Glutamatergic neuron (in vitro differentiated cells): ENCODE measurements at places on chromosomes 1 and 21. TPM values are rescaled to one million over a fixed set of nuclear protein-coding genes. Genes with fewer than 3 reads are reported as not detected.

DNA sequence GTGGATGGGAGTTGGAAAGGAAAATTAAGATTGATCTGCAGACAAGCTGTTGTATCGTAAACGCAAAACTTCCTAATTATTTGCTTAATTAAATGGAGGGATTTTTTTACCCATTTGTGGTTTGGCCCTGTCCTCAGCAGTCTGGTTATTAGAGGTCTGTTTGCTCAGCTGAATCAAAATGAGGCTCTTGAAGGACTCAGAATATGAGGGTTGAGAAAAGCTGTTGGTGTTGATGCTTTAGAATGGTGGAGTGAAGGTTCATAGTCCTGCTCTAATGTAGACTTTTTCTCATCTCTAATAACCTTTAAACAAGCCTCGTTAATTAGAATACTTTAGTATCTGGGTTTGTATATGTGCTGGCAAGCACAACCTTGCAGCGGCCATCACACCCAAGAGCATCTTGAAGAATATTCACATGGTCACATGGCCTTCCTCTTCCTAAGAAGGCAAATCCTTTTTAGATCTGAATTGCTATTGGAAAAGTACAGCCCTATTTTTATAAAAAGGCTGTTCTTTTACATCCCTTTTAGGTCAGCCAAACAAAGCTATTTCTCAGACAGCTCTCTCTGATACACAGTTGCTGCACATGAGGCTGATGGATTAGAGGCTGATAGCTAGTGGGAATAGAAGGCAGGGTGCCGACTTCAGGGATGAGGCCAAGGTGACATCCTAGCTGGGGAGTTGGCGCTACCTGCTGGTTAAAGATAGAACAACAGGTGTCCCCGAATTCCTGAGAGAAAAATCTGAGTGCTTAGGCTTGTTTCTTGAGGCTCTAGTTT lies 53.8 kb downstream of the MACF1 start:
- H3K36me3 ChIP-seq = no peaks in the 10 kb centered on the region
- peak; percentile 62 for DNase-seq
- H3K27ac ChIP-seq = no peak overlapping the region
- H3K27me3 ChIP-seq = no peaks in the 10 kb centered on the region
- peaks cover 6% of the 10 kb centered on the region for H3K4me1 ChIP-seq
- peak overlapping the region; percentile 7 for H3K4me3 ChIP-seq

GRCh38 chr1:180188091-180188506 lies 33.4 kb downstream of the QSOX1 start:
- H3K27ac ChIP-seq = no peak overlapping the region
- DNase-seq = peak; percentile 84
- H3K27me3 ChIP-seq = peaks cover 22% of the 10 kb centered on the region
- peaks cover 27% of the 10 kb centered on the region for H3K36me3 ChIP-seq

- no peaks in the 10 kb centered on the region for H3K4me1 ChIP-seq
- DNase-seq = no peak
- H3K27ac ChIP-seq = no peak overlapping the region
- H3K4me3 ChIP-seq = no peak overlapping the region
Observed at GRCh38 chr1:153231785-153232184, 14.4 kb downstream of the PRR9 start.

DNA sequence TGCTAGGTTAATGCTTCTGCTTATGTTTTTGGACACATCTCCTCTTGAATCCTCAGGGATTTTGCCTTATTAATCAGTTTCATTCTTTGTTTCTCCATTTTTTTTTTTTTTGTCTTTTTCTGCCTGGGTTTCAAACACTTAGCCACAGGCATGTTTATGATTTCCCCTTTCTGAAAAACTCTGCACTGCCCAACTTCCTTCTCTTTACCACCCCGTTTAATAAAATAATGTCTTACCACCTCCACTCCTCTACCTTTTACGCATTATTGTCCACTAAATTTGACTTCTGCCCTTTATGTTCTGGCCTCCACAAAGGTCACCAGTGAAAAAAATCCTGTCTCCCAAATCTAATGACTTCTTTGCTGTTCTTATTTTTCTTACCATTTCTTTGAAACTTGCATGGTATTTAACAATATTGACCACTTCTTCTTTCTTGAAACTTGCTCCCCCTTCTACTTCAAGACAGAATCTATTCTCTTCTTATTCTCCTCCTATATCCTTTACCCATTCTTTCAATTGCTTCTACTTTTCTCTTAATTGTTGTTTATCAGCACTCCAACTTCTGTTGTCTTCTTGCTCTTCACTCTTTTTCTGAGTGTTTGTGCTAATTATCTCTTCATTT lies 150.3 kb downstream of the TNFSF18 start:
- H3K4me3 ChIP-seq = no peak overlapping the region
- H3K36me3 ChIP-seq = no peaks in the 10 kb centered on the region

DNA sequence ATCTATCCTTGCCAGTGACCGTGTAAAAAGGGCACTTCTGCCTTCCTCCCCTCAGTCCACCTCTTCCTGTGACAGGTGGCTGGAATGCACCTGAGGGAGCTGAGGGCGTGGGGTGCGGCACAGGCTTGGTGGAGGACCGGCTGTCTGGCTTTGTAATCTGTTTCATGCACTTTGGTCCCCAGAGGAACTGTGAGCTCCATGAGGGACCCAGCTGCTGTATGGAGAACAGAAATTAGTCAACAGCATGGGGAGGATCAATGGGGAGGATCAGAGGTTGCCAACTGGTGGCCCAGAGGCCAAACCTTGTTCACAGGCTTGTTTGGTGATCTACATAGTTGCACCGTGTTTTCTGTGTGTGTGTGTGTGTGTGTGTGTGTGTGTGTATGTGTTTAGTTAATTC lies 19.0 kb upstream of the LUZP1 start:
- H3K4me3 ChIP-seq = no peak overlapping the region
- H3K36me3 ChIP-seq = no peaks in the 10 kb centered on the region
- peaks cover 14% of the 10 kb centered on the region for H3K4me1 ChIP-seq
- peaks cover 10% of the 10 kb centered on the region for H3K27me3 ChIP-seq

DNA sequence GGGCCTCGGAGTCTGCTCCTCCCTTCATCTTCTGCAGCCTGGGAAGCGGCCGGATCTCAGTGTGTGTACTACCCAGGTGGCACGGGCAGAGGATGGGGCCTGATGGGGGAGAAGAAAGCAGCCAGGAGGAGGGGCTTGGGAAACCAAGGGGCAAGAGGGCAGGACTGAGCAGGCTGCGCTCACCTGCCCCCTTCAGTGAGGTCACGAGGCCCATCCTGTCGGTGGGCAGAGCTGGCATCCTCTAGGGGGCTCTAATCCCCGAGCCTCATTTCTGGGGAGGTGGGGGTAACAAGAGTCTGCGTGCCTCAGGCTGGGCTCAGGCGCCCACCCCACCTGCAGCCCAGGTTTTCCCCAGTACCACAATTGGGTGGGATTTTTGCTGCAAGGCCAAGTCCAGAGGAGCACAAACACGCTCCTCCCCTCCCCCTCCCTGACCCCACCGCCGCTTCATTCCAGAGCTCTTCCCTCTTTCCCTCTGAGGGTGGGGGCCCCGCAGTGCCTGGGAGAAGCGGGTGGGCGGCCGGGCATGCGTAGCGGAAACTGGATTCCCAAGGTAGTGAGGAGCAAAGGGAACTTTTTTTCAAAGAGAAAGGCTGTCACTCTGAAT lies 1.8 kb upstream of the WNT3A start:
- DNase-seq = no peak
- H3K27me3 ChIP-seq = peaks cover 29% of the 10 kb centered on the region
- no peak overlapping the region for H3K27ac ChIP-seq
- no peaks in the 10 kb centered on the region for H3K36me3 ChIP-seq
- no peak overlapping the region for H3K4me3 ChIP-seq
- H3K4me1 ChIP-seq = no peaks in the 10 kb centered on the region

DNA sequence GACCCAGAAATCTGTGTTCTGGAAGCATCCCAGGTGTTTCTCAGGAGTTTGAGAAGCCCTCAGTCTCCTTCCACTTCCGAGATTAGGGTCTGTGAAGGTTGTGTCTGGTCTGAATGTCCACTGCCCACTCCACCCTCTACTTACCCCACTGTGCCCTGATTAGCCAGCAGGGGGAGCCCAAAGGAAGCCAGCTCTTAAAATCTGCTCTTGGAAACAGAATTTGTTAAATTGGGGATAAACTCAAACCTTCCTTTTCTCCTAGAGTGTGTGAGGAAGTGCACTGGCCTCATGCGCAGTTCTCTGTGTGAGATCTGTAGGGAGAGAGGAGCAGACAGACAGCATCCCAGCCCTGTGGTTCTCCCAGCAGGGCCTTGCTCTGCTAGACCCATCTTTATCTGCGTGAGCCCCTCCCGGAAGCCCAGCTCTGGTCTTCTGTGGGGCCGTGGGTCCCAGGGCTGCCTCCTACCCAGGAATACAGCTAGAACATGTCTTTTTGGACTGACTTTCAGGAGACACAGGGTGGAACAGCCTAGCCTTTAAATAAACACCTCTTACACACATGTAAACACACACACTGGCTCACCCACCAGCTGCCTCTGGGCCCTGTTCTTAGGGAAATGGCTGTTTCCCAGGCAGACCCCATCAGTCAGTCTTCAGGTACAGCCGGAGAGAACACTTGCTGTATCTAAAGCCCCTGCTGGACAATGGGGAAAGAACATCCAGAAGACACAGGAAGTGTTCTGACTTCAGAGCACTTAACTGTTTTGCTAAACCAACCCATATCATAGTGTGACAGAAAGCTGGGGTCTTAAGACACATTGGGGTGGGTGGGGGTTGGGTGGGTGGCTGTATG lies 52.2 kb downstream of the SMYD2 start:
- H3K36me3 ChIP-seq = no peaks in the 10 kb centered on the region
- H3K27me3 ChIP-seq = no peaks in the 10 kb centered on the region
- H3K4me3 ChIP-seq = no peak overlapping the region
- peak; percentile 76 for DNase-seq
- H3K4me1 ChIP-seq = peaks cover 21% of the 10 kb centered on the region

The CASQ1 gene
- not detected for total RNA-seq

The SGIP1 gene
- 75.2 TPM for total RNA-seq

The CIART gene
- 4.7 TPM for total RNA-seq

The CORT gene
- 0.59 TPM for total RNA-seq

The SPAG17 gene
- total RNA-seq = not detected

The KRTAP19-3 gene
- not detected for total RNA-seq

The DPT gene
- not detected for total RNA-seq
